ENCODE measurements at places on chromosomes 3 and 15.

DNA sequence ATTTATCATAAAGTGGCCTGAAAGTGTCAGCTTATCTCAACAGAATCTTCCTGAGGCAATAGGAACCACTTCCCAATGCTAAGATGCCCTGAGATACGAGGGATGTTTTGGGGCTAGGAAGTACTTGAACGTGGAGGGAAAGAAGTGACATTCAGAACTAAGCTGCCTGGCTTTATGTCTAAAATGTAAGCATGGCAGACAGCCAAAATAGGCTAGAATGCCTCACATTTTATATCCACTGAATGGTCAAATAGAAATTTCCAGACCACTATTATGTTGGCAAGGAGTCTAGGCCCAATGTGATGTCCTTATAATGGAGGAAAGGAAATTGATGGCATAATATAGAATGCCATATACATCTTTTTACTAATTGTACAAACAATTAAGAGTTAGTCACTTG is 154.9 kb downstream of the PEX5L start:
- DNase-seq, result no peak

DNA sequence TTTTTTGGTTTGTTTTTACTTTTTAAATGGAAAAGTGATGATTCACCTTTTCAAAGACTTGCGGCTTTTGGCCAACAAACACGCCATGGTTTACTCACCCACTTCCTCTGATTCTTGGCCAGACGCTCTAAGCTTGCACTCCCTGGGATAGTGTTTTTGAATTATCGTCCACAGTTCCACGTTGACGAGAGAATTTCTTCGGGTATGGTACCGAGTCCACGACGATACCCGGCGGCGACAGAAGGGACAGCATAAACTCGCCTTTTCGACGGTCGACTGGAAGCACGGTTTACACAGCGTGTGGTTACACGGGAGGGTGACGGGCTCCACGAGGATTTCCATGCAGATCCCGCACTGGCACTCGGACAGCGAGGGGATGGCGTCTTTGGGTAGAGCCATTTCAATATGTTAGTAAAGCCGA is 783 bp downstream of the RNF168 start:
- peak; percentile 81 for DNase-seq

DNA sequence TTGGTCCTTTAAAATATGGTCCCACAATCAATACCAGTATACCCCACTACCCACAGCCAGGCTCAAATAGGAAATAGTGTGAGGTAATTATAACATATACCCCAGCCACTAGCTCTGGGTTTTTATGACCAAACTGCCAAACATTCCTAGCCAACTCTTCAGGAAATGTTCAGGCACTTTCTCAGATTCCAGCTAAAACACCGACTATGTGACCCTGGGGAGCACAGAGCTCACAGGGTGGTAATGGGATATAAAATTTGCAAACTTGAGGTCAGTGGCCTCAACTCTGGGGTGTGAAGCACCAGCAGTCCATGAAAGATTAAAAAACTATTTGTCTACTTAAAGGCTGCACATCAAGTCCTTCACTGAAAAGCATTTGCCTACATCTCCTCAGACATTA is 12.9 kb downstream of the FBN1 start:
- DNase-seq, result no peak

DNA sequence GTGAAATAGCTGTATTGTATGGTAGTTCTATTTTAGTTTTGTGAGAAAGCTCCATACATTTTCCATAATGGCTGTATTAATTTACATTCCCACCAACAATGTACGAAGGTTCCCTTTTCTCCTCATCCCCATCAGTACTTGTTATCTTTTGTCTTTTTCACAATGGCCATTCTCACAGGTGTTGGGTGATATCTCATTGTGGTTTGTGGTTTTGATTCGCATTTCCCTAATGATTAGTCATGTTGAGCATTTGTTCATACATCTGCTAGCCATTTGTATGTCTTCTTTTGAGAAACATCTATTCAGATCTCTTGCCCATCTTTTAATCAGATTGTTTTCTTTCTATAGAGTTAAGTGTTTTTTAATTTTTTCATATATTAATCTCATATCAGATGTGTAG is 931.9 kb downstream of the IGSF11 start:
- DNase-seq, result no peak

- DNase-seq, result no peak
Measured at GRCh38 chr15:77901921-77902750, 175.4 kb downstream of the TBC1D2B start.

DNA sequence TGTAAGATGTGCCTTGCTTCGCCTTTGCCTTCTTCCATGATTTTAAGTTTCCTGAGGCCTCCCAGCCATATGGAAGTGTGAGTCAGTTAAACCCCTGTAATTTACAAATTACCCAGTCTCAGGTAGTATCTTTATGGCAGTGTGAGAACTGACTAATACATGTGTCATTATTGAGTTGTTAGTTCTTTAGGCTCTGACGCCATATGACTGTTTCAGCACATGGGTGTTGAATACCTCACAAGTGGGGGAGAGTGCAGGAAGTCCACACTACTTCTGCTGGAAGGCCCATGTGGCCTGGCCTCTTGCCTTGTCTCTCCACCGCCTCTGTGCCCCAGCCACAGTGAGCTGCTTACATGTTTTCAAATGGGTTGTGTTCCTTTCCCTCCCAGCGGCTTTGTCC is 28.5 kb downstream of the MFSD1 start:
- no peak for DNase-seq

- DNase-seq, result no peak
Measured at GRCh38 chr15:58530056-58530590, 98.3 kb downstream of the LIPC start.

- peak; percentile 47 for DNase-seq
Measured at GRCh38 chr15:56460071-56460470, 4.9 kb downstream of the MNS1 start.

DNA sequence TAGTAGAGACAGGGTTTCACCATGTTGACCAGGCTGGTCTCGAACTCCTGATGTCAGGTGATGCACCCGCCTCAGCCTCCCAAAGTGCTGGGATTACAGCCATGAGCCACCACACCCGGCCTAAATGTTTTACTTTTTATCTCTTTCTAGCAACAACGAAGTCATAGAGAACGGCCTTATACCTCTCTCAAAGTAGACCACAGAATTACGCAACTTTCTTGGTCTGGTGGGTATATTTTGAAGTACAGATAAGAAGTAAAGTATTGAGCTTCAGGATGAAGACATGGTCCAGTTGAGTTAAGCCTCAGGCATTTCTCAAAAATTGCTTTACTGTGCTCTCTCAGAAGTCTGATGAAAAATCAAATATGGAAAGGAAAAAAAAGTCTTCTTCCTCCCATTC is 30.6 kb downstream of the FAM240A start:
- DNase-seq, result no peak

DNA sequence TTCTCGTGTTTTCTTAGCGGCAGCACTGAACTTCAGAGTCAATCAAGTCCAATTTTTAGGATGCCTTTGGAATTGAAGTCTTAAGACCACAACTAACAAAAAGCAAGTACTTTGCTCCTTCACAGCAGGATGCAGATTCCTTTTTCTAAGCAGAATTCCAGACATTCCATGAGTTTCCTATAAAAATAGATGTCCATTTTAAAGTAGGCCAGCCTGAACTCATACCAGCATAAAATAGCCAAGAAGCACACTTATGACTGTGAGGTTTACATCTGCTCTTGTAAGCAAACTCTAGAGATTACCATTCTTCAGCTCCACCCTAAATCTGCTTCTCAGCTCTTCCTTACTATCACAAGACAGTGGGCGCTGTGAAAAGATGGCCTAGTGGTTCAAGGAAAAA is 85.8 kb downstream of the THBS1 start:
- no peak for DNase-seq

GRCh38 chr15:69629631-69630161 is 177.1 kb downstream of the RPLP1 start:
- DNase-seq, result no peak

DNA sequence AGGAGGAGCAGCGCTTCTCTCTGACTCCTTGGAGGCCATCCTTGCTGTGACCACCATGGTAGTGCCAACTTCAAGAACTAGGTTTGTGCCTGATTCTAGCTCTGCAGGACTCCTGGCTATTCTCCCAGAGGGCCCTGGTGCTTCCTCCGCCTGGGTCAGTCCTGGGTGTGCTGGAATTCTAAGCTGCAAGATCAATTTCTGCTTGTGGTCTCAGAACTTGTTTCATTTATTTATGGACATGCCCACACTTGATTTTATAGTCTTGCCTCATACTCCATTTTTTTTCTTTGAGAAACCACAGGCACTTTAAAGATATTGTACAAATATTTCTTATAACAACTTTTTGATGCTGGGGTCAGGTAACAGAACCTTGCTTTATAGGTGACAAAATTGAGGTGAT is 87.6 kb downstream of the PDCD6IP start:
- no peak for DNase-seq

GRCh38 chr3:63968612-63969350 is 54.5 kb downstream of the PSMD6 start:
- no peak for DNase-seq

DNA sequence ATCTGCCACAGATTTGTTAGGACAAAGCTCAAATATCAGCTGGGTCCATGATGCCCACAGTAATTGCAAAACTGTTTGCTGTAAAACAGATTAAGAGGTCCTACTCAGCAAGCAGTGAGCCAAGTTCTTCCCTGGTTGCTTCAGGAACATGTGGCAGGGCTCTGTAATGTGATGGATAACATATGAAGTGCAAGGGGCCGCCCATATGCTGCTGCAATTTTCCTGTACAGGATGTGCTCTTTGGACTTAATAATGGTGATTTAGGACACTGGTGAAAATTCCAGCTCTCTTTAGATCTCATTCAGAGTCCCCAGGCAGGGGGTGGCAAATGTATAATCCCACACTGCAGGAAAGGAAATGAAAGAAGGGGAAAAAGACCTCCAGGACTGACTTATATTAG is 289.4 kb downstream of the LSAMP start:
- DNase-seq, result no peak

- no peak for DNase-seq
Measured at GRCh38 chr3:121072133-121072532, 164.1 kb downstream of the STXBP5L start.

- no peak for DNase-seq
Measured at GRCh38 chr15:91109885-91110284, 9.8 kb downstream of the SV2B start.

DNA sequence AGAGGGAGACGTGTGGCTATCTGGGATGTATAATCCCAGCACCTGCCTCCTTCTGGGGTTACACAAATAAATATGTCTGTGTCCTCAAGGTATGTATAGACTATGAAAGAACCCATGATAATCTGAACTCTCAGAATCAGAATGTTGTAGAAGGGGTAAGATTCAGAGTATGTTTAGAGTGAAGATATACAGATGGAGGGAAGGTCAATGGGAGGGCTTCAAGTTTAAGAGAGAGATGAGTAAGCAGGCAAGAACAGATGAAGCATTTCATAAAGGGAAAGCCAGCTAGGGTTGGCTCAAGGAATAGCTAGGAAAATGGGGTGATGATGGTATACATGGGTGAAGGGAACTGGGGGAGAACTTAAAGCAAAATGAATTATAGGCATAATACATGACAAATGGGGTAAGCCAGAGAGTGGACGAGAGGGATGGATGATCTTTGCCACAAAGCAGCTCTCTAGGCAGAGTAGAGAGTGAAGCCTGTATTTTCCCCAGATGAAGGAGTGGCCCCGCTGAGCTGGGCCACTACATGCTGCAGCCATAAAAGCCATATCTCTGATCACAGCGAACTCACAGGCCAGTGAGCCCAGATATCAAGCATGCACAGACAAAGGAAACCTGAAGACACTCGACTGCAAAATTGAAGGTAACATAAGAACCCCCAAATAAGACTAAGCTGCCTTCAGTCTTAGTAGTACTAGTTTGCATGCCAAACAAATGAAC is 15.9 kb upstream of the ZBTB38 start:
- DNase-seq, result no peak

DNA sequence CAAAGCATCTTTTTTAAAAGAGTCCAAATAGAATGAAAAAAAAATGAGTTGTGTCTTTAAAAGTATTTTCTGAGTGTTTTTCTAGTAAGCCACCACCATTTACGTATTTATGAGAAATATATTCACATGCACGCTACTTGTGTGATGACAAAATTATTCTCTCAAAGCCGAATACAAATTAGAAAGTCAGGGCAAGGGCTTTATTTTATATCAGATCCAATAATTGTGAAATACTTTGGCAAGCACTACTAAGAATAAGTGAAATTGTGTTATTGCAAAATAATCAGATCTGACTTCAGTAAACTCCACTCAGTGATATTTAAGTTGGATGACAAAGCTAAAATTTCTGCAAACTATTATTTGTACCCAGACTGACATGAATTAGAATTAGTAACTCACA is 589.3 kb upstream of the KCNMB2 start:
- peak; percentile 33 for DNase-seq

DNA sequence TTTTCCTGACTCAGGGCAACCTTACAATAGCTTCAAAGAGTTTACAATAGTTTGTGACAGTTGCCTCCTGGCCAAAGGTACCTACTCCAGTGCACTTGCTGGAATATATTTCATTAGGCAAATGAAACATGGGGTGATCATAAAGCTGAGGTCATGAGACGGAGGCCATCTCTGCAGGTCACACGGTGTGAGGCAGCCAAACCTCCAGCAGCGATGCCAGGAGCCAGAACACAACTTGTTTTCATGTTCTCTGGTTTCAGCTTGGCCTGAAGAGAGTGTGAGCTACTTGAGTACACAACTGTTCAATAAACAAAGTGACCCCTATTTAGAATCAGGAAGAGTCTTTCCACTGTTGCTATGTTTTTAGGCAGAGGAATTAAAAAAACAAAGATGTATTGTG is 42.7 kb upstream of the PYGO1 start:
- DNase-seq, result no peak

GRCh38 chr15:42073418-42073817 is 20.9 kb downstream of the PLA2G4D start:
- no peak for DNase-seq

DNA sequence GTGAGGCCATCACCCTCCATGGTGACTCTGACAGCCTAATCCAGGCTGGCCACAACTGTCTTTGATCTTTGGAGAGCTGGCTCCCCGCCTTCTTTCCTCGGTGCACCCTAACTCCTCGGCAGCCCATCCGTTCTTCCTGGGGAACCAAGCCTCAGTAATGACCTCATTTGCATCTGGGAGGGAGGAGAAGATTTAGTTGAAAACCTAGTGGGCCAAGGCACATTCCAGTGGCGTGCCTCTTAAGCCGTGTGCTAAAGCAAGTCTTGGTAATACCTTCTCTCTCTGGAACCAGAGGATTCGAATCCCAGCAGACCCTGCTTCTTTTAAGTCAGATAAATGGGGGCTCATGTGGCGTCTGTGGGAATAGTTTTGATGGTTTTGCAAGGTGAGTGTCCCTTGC is 233.1 kb downstream of the EBLN2 start:
- no peak for DNase-seq

- no peak for DNase-seq
Measured at GRCh38 chr3:116046350-116046749, 398.9 kb downstream of the LSAMP start.

- DNase-seq, result no peak
Measured at GRCh38 chr15:28902856-28903255, 17.1 kb downstream of the APBA2 start.

- DNase-seq, result no peak
Measured at GRCh38 chr15:66294157-66294931, 976 bp downstream of the DIS3L start.

GRCh38 chr3:124993466-124993865 is 58.9 kb upstream of the MUC13 start:
- no peak for DNase-seq

GRCh38 chr3:192237992-192238608 is 489.2 kb downstream of the FGF12 start:
- DNase-seq, result no peak

- DNase-seq, result no peak
Measured at GRCh38 chr3:193049935-193050334, 132.3 kb upstream of the MB21D2 start.
